Erythroblast (primary cell): ENCODE measurements at places on chromosomes 1 and 21.
A peak's percentile ranks its signal among the peaks of the same experiment; 100 is the strongest.

- DNase-seq = no peak
These were observed 1.5 kb upstream of the FCMR start for GRCh38 chr1:206923009-206923960.

DNA sequence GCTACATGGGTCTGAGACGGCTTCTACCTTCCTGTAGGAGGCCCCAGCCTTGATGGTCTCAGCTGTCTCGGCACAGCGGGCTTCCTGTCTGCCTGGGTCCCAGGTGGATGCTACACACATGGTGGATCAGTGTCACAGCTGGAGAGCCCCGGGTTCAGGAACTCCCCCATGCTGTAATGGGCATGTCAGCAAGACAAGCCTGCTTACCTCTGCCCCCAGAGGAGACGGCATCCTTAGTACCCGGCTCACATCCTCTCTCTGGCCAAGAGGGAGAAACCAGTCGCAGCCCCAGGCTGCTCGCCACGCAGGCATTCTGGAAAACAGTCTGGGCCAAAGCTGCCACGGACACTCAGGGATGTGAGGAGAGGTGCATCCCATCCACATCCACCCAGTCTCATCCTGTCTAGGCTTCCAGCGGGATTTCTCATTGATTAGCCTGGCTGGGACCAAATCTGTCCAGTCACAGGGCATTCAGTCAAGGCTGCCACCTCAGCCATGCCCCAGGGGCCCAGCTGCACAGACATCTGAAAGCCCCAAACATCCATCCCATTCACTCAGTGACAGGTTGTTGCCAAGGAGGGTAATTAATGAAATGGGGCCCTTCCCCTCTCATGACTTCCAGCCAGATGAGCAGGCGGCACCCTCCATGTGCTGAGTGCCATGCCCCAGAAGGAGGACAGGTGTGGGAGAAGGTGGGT lies 10.5 kb downstream of the SNAP47 start:
- DNase-seq = no peak

DNA sequence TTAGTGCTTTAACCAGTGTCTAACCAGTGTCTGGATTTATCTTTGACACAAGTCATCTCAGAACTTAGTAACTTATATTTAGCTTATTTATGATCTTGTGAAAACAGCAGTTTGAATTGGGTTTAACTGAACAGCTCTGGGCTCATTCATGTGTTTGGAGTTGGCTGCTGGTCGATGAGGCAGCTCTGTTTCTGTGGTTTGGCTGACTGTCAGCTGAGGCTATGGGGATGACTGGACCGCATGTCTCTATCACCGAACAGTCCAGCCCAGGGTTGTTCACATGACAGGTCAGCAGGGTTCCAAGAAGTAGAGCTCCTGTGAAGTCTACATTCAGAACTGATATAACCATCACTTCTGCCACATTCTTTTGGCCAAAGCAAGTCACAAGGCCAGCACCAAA lies 29.1 kb upstream of the C21orf91 start:
- DNase-seq = no peak

GRCh38 chr1:90716552-90717355 lies at the start of gene BARHL2:
TSS of gene BARHL2 (minus strand) at chr1:90717302. CDS start at chr1:90717195, 107 bp downstream.
- DNase-seq = peak; percentile 24

DNA sequence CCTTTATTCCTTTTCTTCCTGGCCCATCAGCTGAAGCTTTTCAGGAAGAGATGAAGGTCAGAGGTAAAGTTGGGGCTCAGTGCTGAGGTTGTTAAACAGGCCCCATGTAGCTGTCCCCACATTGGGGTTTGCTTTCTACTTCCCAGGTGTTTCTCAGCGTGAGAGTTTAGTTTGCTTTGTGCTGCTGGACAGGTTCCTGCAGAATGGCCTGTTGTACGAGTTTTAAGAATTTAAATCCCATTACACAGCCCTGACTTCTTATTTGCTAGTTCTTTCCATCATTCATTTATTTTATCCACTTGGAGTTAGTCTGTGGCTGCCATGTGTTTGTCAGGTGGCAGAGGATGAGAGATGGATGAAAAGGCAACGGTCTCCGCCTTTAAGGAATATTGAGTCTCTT lies 19.2 kb downstream of the CTPS1 start:
- DNase-seq = no peak

- no peak for DNase-seq
These were observed 22.0 kb upstream of the ZBTB18 start for GRCh38 chr1:244029124-244029523.

DNA sequence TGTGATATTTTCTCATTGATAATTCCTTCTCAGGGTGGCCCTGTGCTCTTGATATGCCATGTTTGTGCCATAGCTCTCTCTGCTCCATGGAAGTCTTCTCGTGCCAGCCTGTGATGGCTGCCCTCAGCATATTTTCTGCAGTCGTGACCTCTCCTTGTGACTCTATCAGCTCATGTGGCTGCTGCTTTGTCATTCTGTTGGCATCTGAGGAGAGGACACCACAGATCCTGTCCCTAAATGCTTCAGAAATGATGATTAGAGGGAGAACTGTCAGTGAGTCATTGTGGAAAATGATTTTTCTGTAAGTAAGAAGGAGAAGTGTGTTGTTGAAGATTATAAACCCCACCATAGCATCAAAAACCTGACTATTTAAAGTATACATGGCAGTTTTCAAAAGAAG lies 286.0 kb downstream of the ADGRL2 start:
- DNase-seq = no peak

- DNase-seq = peak; percentile 66
These were observed 14.7 kb downstream of the JUN start for GRCh38 chr1:58768971-58769808.

- DNase-seq = no peak
These were observed 31.4 kb upstream of the CD84 start for GRCh38 chr1:160610569-160611242.

- DNase-seq = no peak
These were observed 178.5 kb upstream of the LMO4 start for GRCh38 chr1:87150143-87150542.

- DNase-seq = no peak
These were observed 1.2 kb downstream of the MYOM3 start for GRCh38 chr1:24110642-24111261.

- DNase-seq = no peak
These were observed 6.7 kb upstream of the NPHP4 start for GRCh38 chr1:5998906-5999301.

DNA sequence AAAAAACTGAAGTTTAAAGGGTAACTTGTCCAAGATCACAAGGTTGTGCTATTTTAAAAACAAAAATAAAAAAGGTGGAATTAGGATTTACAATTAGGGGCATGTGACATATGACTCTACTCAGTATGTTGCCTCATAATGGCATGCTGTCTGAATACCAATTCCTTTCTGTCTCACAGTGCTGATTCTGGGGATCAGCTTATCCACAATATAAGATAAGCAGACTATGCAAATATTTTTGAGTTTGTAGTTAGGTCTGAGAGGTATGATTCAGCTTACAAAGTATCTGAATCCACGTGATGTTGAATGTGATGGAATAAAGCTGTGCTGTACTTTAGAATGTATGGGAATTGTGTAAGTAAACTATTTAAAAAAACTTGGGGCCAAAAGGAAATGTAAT lies 216.6 kb downstream of the HHIPL2 start:
- DNase-seq = no peak

- DNase-seq = no peak
These were observed 41.3 kb upstream of the TRIM45 start for GRCh38 chr1:117162816-117163215.

DNA sequence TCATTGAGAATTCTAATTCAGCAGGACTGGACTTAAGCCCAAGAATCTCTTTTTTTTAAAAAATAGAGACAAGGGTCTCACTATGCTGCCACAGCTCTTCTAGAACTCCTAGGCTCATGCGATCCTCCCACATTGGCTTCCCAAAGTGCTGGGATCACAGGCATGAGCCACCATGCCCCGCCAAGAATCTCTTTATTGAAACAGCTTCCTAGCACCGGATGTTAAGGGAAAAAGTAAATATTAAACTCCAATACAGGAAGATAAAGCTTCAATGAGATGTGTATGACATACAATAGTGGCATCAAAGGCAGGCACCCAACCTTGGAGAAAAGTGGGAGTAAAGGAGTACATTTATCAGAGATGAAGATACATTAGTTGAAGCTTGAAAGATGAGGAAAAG lies 25.5 kb downstream of the PUM1 start:
- DNase-seq = no peak

DNA sequence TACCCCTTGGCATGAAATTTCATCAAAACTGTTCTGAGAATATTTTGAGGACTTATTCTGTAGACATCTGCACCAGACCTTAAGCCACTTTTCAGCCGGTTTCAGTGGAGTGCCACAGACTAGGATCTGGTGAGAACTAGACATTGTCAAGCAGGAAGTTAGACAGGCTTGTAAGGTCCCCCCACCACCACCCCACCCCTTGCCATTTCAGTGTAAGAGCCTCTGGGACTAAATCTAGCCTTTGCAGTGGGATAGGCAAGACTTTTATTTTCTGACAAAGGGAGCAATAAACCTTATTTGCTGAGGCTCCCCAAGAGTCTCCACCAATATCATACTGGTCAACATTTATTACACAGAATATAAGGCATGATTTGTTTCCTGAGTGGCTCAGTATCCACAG lies 77.9 kb upstream of the EXO1 start:
- DNase-seq = no peak

GRCh38 chr1:35574125-35574654 lies 1.1 kb downstream of the TFAP2E start:
- no peak for DNase-seq

DNA sequence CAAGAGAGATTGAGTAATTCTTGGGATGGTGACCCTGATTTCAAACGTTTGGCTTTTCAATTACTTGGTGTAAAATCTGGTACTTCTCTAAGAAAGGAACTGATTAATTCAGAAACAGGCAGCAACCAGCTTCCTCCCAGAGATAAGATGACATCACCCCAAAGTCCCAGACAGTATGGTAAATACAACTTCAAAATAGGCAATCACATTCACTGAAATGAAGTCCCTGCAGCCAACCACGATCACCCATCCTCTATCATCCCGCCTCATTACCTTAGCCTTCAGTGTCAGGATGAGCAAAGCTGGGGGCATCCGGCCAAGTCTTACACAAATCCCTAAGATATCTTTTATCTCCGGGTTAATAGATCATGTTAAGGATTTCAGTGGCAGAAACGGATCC lies 26.4 kb upstream of the RUNX1 start:
- DNase-seq = no peak

DNA sequence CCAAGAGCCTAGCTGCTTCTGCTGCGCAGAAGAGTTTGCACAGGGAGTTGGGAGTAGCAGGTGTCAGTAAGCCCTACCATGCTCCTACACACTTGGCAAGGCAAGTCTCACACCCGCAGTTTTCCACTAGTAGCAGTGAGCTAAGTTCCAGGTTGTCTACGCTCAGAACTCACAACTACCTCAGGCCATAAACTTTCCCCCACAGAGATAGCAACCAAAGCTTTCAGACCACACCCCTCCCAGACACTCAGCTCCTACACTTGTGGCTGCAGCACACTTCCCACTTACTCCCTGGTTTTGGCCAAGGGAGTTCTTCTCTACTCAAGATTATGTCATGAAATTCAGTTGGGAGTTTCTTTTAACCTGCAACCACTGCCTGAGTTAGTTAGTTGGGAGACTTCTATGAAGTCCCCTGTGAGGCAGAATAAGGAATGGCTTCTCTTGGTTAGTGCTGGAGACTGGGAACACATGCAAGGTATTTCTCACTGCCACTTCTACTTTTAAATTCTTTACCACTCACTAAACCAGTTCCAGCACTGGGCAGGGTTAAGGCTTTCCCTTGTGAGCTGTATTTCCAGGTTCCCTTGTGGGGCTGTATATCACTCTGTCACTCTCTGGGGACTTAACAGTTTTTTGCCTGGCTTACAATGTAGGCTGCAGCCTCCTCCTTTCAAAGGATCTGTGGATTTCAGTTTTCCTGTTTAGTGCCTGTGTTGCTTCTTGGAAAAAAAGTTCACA lies 18.3 kb upstream of the MAB21L3 start:
- peak; percentile 18 for DNase-seq

DNA sequence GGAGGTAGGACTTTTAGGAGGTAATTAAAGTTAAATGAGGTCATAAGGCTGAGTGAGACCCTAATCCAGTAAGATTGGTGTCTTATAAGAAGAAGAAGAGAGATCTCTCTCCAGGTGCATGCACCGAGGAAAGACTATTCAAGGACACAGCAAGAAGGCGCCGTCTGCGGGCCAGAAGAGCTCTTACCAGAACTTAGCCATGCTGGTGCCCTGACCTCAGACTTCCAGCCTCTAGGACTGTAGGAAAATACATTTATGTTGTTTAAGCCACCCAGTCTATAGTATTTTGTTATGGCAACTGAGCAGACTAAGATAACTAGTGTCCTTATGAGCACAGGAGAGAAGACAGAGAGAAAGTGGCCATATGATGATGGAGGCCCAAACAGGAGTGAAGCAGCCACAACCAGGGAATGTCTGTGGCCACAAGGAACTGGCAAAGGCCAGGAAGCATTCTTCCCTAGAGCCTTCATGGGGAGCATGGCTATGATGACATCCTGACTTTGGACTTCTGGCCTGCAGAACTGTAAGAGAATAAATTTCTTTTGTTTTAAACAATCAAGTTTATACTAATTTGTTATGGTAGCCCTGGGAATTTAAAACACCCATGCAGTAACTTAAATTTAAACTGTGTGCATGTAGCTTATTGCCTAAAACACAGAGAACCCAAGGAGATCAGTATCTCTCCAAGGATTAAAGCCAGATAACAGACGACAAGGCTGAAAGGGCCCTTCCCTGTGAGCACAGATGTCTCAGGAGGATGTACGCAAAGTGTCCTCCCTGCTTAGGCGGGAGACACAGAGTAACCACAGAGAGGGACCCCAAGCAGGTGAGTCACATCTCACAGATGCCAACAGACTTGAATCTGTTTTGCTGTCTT lies 9.9 kb upstream of the CD58 start:
- DNase-seq = no peak

GRCh38 chr1:62271948-62272728 lies 47.1 kb downstream of the KANK4 start:
- no peak for DNase-seq

- DNase-seq = no peak
These were observed 5.8 kb downstream of the LINGO4 start for GRCh38 chr1:151799179-151800022.

GRCh38 chr1:33147997-33148314 lies 33.9 kb downstream of the TRIM62 start:
- DNase-seq = peak; percentile 28

DNA sequence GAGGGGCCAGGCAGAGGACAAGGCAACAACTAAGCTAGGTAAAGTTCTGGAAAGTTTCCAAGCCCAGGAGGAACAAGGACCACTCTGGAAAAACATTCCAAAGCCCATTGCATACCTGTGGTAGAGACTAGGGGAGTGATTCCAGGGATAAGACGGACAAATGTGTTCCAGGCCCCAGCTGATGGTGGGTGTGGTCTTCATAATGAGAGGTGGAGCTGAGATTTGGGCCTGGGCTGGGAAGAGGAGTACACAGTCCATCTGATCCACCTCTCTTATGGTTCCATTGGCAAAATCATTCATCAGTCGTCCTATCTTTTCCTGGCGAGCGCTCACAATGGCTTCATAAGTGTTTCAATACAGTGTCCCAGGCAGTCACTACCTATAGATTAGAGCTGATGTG lies 4.5 kb downstream of the KLHDC7A start:
- no peak for DNase-seq

- DNase-seq = no peak
These were observed 11.2 kb downstream of the NPHP4 start for GRCh38 chr1:5981009-5981380.

GRCh38 chr1:41660570-41661427 lies 176.3 kb upstream of the EDN2 start:
- no peak for DNase-seq

- DNase-seq = no peak
These were observed 17.6 kb downstream of the ACADM start for GRCh38 chr1:75742047-75742625.
